Anterior cingulate cortex (tissue), 58 donors: ENCODE measurements at places on chromosomes 7 and 10.

DNA sequence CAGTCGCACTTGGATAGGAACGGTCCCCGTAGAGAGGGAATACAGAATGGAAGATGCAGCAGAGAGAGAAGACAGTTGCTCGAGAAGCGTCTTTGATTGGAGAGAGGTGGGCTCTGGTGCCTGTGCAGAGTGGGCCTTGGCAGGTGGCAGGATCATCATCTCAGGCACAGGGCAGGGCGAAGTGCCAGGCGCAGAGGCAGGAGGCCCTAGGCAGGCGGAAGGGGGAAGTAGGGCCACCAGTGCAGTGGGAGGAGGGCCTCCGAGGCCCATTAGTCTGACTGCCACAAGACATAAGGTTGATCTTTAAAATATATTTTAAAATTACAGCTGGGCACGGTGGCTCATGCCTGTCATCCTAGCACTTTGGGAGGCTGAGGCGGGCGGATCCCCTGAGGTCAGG is 10.1 kb downstream of the CARD11 start:
- no peak for DNase-seq

DNA sequence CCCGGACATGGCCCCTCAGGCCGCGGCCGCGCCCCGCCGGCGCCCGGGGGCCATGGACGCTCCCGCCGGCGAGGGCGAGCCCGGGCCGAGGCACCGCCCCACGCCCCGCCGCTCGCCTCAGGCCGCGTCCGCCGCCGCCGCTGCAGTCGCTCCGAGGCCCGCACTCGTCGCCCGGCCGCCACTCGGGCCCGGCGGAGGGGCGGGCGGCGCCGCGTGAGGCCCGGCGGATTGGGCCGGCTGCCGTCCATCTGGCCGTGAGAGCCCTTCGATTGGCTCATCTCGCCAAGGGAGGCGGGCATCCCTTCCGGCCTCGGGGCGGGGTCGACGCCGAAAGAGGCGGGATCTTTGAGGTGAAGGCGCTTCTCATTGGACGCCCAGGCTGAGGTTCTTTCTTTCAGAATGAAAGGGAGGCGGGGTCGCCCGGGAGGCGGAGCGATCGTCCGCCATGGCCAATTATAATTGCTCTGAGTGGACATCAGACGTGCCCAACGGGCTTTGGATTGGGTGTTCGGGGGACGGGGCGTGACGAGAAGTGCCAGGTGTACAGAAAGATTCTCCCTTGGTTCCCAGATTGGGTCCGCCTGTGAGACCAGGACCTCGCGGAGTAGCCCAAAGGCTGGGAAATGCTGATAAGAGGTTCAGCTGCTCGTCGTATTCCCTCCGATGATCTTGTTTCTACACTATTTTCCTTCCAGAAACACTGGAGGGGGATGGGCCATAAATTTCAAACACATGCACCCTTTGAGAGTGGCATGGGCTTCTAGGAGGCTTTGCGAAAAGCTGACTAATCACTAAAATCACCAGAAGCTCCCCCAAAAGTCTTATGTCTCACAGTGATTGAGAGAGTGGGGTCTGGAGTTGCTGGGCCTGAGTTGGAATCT is at the start of gene GNA12:
Gene GNA12 (minus strand): TSS at position 156 of the 881 bp plus-strand sequence. CDS start 147 bp downstream, at position 9.
- peak; percentile 99 for DNase-seq

- DNase-seq = no peak
These were observed 59.8 kb upstream of the MAGI2 start for GRCh38 chr7:79513261-79513660.

DNA sequence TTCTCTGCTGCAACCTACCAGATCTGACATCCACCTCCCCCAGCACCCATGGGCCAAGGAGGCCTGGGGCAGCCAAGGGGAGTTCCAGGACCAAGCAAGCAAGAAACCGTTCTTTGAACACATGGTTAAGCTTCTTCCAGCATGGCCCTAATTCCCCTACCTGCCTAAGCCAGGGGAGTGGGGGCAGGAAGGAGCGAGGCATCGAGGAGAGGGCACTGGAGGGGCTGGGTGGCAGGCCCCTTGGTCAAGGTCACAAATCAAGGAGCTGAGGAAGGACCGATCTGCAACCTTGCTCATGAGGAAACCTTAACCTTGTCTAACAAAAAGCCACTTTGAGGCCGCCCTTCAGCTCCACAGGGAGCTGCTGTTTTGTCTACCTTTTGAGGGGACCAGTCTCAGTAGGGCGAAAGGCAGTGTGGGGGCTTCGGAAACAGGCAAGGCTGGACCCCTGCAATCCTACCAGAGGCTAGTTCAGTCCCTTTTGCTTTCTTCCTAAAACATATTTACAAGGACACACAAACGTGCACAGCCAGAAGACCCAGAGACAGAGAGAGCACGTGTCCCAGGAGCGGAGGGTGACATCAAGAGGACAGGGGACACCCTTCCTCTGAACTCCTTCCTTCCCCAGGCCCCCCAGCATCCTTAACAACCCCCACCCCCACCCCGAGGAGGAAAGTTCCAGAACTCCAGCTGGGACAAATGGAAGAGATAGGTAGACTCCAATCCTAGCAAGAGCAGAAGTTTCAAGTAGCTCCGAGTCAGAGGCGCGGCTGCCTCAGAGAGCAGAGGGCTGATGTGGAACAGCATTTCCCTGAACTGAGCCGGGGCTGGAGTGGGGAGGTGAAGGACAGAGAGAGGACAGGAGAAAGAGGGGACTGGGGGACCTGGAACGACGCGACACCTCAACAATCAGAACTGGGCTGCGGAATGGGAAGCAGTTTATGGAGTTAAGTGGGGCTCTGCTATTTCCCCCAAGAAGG is 28.2 kb downstream of the SPOCK2 start:
- no peak for DNase-seq

DNA sequence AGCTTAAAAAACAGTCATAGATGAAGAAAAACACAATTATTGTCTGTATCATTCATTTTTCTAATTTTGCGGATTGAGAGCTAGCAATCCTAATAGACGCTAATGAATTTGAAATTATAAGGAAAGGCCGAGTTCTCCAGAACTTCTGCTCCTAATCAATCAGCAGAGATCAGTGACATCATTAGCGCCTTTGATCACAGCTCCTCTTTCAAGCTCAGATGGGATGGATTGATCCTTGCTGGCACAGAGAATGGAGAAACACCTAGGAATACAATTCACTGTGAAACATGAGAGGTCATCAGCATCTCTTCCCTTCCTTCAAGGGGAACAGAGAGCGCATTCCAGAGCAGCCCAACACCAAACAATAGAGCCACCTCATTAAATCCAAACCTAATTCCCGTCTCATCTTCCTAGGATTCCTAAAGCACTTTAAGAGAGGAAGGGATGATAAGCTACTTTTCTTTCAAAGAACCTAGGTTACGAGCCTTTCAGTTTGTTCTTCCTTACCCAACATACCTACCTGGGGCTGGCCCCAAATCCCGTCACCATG is 24.4 kb downstream of the GLI3 start:
- DNase-seq = no peak

DNA sequence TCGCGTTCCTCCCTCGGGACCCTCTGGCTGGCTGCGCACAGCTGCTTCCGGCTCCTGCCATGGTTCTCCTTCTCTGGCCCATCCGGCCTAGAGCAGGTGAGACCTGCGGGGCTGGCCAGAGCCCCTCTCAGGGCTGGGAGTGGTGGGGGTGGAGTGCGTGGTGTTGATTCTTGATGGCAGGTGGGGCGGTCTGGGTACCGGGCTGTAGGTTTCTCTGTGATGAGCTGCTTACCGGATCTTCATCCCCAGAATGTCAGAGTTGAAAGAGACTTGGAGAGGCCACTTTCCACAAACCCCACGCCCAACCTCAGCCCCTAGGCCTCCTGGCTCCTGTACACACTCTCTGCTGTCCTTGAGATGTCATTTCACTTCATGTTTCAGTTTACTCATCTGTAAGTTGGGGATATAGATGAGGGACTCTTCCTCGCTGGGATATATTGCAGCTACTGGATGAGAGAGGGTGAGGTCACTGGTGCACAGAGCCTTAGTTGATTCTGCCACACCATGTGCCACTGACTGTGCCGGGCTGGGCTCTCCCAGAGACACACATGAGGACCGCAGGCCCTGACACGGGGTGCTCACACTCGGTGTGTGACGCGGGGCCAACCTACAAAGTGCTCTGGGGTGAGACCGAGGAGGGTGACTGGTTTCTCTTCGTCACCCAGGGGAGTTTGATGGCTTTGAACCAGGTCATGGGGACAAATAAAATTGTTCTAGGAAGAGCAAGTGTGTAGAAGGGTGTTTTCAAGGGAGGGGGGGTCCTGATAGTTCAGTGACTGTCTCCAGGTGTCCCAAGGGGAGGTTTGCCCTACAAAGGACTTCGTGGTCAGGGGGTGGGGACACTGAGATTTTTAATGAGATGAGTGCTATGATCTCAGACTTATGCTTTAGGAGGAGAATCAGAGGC is 29.5 kb downstream of the ZNF775 start:
- no peak for DNase-seq

GRCh38 chr7:122988333-122988732 is 7.2 kb downstream of the TAS2R16 start:
- no peak for DNase-seq

DNA sequence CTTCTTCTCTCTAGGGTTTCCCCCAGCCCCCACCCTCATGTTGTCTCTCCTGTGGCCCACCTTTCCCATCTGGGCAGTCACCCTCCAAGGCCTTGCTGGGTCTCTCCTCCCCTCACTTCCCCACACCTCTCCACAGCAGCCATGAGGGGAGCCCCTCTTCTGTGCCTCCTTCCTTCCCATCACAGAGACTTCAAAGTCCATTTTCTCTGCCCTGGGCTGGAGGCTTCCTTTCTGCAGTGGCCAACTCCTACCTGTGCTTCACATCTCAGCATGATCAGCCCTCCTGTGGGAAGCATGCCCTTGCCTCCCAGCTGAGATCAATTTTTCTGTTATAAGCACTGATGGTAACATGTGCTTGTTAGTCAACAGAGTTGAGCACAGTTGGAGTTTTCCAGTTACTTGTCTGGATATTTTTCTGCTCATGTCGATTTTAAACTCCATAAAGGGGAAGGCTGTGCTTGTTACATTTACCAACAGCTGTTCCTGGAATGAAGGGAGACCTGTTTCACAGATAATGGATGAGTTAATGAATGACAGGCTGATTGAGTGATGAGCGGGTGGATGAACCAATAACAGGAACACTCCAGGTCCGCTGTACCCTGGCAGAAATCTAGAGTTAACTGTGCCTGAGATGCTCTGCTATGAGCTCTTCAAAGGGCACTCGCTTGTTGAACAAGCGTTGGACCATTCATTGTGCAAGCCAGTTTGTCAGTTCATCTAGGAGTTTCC is 71.4 kb upstream of the PRSS58 start:
- no peak for DNase-seq

DNA sequence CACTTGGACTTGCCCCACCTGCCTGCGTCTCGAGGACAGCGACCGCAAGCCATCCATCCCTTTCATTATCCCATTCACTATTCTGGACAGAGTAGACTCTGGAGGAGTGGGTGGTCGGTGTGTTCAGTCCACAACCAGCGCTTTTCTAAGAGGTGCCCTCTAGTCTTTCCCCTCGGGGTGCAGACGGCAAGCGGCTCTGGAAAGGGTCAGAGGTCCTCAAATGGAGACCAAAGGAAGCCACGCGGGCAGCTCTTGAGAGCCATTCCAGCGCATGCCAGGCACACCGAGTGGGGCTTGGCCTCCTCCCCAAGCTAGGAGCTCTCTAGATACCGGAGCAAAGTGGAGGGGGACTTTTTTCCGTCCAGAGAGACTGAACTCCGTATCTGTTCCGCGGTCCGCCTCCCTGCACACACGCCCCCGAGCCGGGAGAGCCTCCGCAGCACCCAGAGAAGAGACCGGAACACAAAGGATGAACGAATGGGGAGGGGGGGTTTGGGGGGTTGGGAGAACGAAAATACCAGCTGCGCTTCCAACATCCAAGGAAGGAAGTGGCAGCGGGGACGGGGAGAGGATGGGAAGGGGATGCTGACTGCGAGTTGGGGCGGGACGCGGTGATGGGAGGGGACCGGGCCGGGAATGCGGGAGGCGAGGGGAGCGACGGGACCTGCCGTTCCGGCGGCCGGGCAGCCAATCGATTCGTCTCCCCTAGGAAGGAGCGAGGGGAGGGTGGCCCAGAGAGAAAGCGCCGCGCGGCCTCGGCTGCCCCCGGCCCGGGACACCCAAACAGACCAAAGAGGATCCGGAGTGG is 515 bp downstream of the GSDME start:
- peak; percentile 45 for DNase-seq

DNA sequence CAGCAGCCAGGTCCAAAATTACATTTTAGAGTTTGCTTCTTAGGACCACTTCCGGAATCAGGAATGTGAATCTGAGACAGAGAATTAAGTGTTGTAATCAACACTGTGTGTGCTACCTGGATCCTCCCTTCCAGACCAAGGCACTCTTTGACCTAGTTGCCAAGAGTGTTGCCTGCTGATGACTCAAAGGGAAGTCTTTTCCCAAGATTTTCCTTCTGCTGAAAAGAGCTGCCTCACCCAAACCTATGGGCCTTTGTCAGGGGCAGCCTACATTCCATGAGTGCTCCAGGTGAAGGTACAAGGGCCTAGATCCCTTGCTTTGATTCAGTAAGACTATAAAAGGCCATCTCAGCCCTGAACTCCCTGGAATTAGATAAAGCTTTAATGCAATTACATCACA is 712.5 kb upstream of the ANKRD30A start:
- no peak for DNase-seq

DNA sequence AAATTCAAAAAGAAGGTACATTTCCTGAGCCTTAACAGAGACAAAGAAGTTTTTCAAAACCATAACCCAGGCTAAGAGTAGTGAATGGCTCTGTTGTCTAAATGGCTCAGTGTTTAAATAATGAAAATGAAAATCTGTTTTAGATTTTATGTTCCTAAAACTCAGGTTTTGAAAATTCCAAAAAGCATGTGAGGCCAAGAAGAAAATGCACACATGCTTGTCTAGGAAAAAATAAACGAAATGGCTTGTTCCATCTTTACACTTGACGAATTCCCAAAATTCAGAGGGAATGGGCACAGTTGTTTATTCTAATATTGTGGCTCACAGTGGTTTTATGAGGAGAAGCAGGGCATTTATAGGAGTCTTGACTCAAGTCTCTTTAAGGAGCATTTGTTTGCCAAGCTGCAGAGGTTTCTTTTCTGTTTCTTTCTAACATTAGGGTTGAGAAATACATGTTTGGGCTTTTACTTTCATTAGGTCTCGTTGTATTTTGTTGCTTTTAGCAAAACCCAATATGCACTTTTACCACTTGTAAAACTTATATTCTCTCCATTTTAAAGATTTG is 527.6 kb upstream of the ANKRD30A start:
- no peak for DNase-seq

GRCh38 chr7:127582361-127582760 is 3.0 kb downstream of the GCC1 start:
- DNase-seq = peak; percentile 55

- no peak for DNase-seq
These were observed 26.8 kb downstream of the GOLGA7B start for GRCh38 chr10:97876402-97876801.

DNA sequence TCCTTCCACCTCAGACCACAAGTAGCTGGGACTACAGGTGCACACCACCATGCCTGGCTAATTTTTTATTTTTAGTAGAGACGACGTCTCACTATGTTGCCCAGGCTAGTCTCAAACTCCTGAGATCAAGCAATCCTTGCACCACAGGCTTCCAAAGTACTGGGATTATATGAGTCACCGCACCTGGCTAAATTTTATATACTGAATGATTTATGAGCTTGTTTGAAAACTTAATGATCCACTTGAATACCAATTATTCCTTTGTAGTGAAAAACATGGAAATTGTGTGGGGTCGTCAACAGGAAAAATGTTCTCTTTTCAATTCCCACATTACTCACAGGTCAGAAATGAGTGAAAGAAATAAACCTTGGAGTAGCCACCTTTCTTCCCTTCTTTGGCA is 31.3 kb downstream of the RAPGEF5 start:
- DNase-seq = no peak
